Activated CD4-positive, alpha-beta T cell treated with anti-CD3 and anti-CD28 coated beads, Interleukin-2, amount 10 ng/mL, durations not matched to agents 24 days and 14 days (primary cell): ENCODE measurements at places on chromosomes 1 and 21.

- no peak for DNase-seq
Observed at GRCh38 chr1:206112600-206113301, 4.4 kb downstream of the AVPR1B start.

GRCh38 chr1:183586455-183586854 is 3.8 kb downstream of the NCF2 start:
- DNase-seq, result no peak

DNA sequence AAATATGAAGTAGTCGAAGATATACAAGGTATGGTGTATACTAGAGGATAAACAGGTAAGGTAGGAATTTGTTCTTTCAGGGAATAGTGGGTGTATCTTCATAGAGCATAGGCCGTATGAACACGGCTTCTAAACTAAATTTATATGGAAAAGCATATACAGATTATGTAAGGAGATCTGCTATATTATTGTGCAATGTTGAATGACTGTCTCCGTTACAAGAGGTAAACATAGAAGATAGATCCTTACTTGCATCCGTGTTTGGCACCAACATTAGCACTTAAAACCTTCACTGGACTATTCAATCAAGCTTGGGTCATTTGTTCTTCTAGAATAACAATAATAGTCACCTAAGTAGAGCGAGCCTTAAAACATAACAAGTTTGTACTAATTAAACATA is 45.9 kb downstream of the CLEC20A start:
- DNase-seq, result no peak

- no peak for DNase-seq
Observed at GRCh38 chr1:239457491-239458143, 71.2 kb downstream of the CHRM3 start.

DNA sequence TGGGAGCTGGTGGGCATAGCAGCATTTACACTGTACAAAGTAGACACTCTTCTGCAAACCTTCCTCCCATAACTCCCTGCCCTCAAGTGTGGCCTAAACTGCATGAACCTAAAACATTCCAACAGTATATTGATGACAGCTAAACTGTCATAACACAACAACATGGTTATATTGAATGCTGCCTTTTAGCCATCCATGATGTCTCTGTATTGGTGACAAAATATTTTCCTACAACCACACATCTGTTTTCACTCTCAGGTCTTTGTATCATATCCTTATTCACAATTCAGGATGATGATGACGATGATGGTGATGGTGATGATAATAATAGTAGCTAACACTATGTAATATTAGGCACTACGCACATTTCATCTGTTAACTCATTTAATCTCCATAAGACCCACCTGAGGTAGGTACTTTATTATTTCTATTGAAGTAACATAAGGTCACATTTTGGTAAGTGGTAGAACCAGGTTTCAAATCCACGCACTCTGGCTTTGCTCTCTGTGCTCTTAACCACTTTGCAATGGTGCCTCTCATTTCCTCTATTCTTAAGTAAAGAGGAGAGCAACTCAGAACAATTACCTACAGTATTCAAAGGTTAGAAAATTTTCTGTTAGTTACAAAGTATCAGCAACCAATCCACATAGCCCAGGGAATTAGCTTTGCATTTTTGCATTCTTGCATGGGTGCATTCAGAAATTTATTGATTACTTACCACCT is 185.1 kb upstream of the LMO4 start:
- no peak for DNase-seq

- DNase-seq, result no peak
Observed at GRCh38 chr1:162916821-162917613, 56.0 kb upstream of the CCDC190 start.

GRCh38 chr1:59561796-59562195 is 253.0 kb upstream of the HOOK1 start:
- DNase-seq, result no peak

GRCh38 chr1:151478923-151479322 is 19.6 kb upstream of the POGZ start:
- DNase-seq, result no peak

- DNase-seq, result peak; percentile 91
Observed at GRCh38 chr1:201042779-201043461, 19.4 kb upstream of the KIF21B start.

GRCh38 chr1:157274698-157275534 is 136.7 kb upstream of the ETV3 start:
- no peak for DNase-seq

DNA sequence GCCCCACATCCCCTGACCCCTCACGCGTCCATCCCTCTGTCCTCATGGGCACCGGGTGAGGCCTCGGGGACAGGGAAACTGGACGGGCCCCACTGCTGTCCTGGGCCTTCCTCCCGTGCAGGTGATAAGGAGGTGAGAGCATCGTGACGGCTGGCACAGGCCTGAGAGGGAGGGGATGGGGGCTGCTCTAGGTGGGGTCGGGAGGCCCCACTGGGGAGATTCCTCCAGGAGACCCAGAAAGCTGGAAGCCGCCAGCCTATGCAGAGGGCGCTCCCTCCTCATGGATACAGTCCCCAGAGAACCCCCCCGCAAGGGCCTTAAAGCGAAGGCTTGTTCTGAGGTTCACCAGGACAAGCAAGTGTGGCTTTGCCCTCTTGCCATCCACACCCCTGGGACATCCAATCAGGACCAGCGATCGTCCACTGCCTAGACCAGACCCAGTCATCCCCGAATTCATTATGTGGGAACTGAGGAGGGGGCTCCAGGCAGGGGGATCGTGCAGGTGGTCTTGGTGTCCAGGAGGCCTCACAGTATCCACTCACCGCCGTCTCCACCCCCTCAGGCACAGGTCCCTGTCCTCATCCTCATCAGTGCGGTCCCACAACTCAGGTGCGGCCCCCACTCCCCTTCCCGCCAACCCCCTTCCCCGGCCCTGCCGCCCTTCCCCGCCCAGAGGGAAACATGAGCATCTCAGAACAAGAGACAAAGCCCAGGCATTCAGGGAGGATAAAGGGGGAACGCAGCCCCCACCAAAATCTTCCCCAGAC is 45.3 kb upstream of the COL18A1 start:
- no peak for DNase-seq

DNA sequence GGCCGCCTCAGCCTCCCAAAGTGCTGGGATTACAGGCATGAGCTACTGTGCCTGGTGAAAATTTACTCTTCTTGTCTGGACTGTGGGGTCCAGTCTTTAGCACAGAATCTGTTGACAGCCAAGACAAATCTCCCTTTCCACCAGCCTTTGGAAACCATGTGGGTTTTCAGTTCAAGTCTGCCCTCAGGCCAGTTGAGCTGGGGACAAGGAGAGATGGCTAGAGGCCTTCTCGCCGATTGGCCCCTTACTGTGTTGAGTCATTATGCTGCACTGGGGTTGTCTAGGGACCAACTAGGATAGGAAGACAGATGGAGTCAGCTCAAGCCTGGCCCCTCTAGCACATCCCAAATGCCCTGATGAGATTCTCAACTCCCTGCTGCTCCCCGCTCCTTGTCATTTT is 8.6 kb upstream of the NKAIN1 start:
- DNase-seq, result no peak

DNA sequence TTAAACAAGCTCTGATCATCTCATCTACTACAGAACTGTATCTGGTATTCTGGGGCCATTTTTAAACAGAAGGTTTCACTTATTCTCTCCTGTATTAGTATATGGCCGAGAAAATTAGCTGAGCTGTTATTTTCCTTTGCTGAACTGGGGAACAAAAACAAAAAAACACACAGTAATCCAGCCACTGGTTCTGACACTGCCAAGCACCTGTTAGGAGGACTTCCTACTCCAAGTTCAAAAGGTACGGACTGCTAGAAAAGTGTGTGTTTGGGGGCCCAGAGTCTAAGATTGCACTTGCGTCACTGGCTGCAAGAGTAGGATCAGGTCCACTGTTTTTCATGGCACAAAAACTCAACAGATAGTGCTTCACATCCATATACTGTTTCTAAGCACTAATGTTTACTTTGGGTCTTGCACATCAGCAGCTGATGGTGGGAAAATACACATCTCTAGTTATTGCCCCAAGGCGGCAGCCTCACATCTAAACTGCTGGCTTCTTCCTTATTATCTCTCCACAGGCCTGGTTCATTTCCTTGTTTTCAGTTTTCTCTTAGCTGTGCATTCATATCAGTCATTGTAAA is 226.1 kb downstream of the FGGY start:
- no peak for DNase-seq

DNA sequence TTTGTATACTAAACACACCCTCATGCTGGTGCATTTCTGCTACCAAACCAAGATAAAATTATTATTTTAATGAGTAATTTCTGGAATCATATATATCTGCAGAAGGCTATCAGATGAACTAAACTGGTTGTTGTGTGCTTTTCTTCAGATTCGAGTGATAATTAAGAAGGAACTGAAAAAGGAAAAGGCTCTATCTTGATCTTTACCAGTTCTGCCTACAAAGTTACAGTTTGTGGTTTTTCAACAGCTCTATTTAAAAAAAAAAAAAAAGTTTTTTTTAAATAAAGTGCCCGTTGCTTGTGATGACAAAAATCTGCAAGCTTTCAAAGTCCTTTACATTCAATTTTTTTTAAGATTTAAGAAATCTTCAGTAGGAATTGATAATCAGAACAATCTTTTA is 13.6 kb downstream of the DENND1B start:
- no peak for DNase-seq

GRCh38 chr1:193113258-193113991 is 8.2 kb upstream of the GLRX2 start:
- DNase-seq, result no peak

DNA sequence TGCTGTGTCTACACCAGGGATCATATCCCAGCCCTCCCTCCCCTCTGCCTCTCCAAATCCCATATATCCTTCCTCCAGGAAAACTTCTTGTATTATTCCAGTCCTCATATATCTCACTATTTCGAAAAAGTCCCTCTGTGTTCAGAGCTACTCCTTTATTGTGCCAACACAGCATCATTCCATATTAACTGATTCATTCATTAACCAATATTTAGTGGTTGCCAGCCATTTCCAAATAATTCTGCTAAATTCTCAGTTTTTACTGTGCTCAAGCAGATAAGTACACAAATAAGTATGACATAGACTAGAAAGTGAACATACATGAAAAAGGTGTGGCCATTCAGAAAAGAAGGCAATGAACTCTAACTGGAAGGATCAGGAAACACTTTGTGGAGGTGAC is 241.6 kb upstream of the DUSP10 start:
- no peak for DNase-seq

DNA sequence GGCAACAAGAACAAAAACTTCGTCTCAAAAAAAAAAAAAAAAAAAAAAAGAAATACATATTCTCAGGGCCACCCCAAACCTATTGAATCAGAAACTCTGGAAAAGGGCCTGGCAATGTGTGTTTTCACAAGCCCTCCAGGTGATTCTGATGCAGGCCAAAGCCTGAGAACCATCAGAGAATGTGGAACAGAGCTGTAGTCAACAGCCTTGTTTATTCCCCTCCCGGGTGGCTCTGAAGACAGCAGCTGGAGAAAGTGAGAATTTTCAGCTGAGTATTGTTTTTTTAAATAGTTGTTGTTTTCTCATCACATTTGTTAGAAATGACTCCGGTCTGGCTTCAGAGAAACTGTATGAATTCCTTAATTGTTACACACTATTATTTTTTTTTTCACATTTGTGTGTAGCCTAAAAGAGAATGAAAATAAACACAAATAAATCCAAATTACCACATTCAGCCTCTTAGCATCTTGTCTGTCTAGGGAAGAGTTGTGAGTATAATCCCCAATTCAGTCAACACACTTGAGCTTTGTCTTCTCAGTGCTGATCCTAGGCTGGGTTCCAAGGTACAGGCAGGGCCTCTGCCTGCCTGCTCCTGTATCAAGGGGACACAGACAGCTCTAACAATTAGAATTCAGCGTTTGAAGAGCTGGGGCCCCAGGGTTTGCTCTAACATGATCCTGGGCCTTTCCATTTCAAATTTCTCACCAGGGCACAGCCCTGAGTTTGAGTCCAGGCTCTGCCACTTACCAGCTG is 6.6 kb upstream of the AZIN2 start:
- no peak for DNase-seq

DNA sequence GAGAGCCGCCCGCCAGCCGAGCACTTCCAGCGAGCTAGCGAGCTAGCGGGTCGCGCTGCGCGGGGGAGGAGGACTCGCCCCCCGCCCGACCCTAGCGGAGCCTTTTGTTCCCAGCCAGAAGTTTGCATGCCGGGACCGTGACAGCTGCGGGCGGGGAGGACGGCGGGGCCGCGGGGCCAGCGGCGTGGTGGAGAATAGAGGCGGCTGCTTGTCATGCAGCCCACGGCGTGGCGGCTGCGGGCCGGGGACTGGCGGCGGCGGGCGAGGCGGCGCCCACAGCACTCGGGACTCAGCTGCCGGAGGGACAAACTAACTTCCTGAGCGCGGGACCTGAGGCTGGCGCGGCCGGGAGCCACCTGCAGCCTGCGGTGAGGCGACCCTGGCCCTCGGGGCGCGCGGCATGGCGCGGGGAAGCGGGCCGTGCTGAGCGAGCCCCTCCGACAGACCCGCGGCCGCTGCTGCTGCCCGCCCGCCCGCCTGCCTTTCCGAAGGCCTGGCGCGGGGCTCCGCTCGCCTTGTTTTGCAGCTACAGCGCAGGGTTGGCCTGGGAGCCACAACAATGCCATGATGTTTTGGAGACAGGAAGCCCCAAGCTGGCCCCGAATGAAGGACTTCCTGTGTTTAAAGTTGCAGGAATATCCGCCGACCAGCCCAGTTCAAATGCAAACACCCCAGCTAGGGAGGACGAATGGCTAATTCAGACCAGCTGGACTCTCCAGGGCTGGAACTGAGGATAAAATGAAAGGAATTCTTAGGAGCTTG is 82.2 kb upstream of the BMP8A start:
- peak; percentile 69 for DNase-seq

GRCh38 chr1:153774780-153775457 is at the start of gene SLC27A3:
SLC27A3 (plus strand) TSS chr1:153775407; CDS start chr1:153775498, 91 bp downstream.
- DNase-seq, result no peak

DNA sequence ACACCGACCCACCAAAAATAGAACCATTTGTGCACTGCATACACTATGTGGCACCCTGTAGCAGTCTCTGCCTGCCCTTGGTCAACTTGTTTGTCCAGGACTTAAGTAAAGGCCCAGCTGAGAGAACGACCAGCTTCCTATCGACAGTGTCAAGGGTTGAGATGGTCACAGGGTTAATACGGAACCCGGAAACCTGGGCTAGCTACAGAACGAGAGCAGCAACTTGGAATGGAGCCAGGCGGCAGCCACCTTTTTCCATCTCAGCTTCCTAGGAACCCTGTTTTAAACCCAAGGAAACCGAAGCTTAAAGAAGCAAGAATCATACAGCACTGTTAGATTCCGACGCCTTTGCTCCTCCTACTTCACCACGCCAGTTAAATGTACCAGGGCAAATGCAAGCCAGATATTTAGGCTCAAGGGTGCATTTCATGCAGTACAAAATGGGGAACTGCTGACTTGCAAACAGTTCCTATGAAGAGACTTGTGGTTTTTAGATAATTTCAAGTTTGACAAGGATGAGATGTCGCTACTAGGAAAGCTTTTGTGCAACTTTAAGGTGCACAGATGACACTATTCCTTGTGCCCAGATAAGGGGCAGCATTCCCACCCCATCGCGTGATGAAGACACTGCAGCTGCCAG is 35.5 kb downstream of the SLC66A1 start:
- no peak for DNase-seq

- DNase-seq, result no peak
Observed at GRCh38 chr1:204650911-204651570, 34.5 kb downstream of the LRRN2 start.

GRCh38 chr1:7422081-7422480 is 349.0 kb upstream of the VAMP3 start:
- no peak for DNase-seq
